ENCODE measurements at places on chromosomes 13 and 19.

- no peak for DNase-seq
Measured at GRCh38 chr19:45514376-45515051, 7.2 kb downstream of the VASP start.

DNA sequence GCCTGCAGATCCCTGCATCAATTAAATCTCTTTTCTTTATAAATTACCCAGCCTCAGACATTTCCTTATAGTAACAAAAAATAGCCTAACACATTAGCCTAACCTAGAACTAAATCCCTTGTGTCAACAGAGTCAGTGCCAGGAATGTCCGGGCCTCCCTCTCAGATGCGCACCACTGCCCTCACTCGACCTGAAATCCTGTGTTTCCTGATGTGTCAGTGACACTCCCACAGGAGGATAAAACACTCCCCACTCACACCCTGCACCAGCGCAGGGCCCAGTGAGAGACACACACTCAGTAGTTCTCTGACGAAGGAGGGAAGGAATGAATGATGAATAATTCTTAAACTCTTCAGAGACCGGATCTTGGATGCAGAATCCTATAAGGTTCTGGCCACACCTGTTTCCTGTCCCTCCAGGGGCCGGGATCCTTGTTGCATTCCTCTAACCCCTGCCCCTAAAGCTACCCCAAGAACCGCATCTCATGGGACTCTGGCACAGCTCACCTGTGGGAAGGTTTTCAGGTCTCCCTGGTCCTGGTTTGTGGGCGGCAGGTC is 3.1 kb downstream of the CEACAM3 start:
- no peak for DNase-seq

DNA sequence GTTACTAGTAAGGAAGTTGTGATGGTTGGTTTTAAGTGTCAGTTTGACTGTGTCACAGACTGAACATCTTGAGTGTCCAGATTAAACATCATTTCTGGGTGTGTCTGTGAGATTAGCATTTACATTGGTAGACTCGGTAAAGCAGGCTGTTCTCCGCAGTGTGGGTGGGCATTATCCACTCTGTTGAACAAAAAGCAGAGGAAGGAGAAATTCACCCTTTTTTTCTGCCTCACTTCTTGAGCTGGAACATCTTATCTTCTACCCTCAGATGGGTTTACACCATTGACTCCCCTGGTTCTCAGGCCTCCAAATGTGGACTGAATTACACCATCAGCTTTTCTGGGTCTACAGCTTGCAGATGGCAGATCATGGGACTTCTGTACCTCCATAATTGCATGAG is 63.7 kb upstream of the ZDHHC20 start:
- no peak for DNase-seq

GRCh38 chr13:31901985-31902384 is 129.6 kb upstream of the FRY start:
- DNase-seq: no peak

DNA sequence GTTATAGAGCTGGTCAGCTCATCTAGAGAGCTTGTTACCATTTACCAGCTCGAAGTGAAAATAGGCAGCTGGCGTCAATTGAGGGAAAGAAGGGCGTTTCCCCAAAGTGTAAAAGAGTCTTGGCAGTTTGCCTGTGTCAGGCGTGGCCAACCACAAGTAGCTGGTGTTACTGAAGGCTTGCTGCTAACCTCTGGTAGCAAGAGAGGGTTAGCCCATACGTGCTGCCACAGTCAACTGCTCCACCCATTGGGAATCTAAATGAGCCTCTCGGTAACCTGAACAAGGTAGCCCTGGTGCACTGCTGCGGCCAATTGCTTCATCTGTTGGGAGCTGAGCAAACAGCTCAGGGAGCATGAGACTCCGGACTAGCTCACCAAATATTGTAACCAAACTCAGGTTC is 314.9 kb upstream of the SLITRK5 start:
- DNase-seq: no peak

GRCh38 chr13:50574731-50575130 is 268.8 kb downstream of the DLEU7 start:
- no peak for DNase-seq

DNA sequence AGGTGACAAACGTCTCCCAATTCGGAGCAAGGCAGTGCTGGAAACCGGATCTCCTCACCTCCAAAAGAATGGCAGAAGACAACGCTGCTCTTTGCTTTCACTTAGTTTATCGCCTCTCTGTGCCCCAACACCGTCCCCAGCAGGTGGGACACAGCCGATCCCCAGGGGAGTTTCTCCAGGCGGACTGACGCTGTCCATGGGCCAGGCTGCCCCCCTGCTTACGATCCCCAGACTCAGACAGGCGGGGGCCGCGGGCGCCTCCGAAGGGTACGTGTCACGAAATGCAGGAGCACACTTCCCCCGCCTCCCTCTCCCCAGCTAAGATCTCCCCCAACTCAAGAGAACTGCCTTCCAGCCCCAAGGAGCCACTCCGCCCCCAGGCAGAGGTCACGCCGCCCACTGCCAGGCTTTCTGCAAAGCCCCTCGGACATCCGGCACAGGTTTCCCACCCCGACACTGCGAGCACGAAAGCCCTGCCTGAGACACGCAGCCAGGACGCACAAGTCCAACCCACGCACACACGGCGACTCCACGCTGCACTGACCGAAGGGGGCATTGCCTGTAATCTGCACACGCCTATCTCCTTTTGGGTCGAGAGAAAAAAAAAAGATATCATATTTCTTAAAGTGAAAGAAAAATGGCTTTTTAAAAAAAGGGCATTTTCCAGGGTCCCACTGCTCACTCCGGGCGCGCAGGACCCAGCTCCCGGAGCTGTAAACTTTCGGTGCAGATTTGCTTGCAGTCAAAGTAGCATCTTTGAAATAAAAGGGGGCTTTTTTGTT is 2.0 kb downstream of the SPRY2 start:
- DNase-seq: peak; percentile 3

GRCh38 chr13:40230833-40231266 is 435.6 kb downstream of the FOXO1 start:
- DNase-seq: no peak

DNA sequence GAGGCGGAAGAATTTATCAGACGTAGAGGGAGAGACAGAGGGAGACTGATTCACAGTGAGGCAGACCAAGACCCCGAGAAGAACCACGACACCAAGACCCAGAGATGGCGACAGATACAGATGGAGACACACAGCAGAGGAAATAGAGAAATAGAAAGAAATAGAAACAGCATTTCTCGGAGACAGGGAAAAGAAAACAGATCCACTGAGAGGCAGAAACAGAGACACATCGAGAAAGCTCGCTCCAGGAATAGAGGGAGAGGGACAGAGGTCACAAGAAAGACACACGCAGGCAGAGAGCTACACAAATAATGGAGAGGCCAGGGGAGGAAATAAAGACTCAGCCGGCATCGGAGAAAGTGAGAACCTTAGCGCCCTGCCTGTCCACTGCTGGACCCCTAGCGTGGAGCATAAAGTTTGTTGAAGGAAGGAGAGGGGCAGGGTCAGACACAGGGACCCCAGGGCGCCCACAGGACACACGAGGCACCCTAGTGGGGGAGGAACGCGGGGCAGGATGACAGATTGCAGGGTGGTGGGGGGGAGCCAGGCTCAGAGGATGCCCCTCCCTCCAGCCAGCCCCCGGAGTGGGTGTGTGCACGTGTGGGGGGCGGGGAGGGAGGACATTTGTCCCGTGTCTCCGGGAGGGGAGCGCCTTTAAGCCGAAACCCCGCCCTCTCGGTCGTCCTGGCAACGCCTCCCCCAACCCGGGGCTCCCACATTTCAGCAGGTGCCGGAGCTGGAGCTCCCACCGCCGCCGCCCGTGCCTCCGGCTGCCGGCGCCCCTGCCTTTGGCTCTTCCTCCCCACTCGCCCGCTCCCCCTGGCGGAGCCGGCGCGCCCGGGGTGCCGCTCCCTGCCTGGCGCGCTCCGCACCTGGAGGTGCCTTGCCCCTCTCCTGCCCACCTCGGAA is at the start of gene PRKCG:
TSS of gene PRKCG (plus strand) at position 716 of the 909 bp plus-strand sequence. CDS start 298 bp downstream, outside the sequence.
- no peak for DNase-seq

DNA sequence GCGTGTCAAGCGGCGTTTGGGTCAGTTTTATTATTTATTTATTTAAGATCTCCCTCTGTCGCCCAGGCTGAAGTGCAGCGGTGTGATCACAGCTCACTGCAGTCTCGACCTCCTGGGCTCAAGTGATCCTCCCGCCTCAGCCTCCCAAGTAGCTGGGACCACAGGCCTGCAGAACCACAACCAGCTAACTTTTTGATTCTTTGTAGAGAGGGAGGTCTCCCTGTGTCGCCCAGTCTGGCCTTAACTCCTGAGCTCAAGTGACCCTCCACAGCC is 713 bp downstream of the MRPS12 start:
- no peak for DNase-seq

- no peak for DNase-seq
Measured at GRCh38 chr13:33087091-33087490, 70.9 kb downstream of the KL start.

DNA sequence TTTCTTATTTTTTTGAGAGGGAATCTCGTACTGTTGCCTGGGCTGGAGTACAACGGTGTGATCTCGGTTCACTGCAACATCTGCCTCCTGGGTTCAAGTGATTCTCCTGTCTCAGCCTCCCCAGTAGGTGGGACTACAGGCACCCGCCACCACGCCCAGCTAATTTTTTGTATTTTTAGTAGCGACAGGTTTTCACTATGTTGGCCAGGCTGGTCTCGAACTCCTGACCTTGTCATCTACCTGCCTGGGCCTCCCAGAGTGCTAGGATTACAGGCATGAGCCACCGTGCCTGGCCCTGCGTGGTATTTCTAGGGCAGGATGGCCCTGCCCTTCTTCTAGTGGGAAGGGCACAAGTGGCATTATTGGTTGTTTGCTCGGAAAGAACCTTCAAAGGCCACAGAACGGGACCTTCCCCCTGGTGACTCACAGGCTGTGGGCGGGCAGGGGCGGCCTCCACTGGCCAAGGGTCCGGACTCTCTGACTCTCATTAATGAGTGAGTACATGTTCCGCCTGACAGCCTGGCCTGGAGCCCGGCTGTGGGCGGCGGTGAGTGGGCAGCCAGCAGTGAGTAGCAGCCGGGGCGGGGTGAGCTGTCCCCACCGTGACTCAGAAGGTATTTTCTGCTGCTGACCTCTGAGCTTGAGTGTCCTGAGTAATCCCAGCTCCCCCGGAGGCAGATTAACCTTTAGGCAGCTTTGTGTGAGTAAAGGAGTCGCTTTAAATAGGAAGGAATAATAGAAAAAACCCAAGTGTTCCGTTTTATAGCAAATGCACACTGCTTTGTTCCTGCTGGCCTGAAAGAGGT is 5.1 kb downstream of the DOT1L start:
- DNase-seq: peak; percentile 43

- no peak for DNase-seq
Measured at GRCh38 chr19:41849067-41849466, 4.2 kb downstream of the DMRTC2 start.

DNA sequence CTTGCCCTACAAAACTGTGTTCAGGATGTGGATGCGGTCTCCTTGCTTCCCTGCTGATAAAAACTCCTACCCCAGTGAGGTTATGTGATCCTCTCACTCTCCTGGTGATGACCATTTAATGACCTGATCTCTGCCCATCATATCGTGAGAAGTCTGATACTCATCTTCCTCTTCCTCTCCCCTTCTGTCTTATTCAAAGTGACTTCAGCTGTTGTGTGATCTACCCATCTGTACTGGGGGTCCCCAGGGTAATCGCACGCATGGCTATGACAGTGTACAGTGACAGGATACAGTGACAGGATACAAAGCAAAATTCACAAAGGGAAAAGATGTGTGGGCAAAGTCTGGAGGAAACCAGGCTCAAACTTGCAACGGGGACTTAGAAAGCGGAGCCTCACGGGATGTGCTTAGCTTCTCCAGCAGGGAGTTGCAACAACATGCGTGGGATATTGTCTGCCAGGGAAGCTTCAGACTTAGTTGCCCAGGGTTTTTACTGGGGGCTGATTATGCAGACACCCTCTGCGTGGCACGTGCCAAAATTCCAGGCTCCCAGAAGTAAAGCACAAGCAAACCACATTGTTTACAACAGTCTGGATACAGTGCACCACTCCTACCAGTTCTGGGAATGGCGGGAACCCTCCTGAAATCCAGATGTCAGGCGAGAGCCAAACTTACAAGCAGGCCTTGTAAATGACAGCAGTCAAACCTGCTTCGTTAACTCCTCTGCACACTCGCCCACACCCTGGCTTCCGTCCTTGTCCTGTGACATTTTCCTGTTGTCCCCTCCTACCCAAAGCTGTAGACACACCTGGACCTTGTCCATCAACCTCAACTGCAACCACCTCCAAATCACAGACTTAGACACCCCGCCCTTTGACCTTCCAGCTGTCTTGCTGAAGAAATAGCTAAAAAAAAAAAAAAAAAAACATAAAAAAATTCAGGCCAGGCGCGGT is 18.0 kb upstream of the GARRE1 start:
- DNase-seq: no peak

DNA sequence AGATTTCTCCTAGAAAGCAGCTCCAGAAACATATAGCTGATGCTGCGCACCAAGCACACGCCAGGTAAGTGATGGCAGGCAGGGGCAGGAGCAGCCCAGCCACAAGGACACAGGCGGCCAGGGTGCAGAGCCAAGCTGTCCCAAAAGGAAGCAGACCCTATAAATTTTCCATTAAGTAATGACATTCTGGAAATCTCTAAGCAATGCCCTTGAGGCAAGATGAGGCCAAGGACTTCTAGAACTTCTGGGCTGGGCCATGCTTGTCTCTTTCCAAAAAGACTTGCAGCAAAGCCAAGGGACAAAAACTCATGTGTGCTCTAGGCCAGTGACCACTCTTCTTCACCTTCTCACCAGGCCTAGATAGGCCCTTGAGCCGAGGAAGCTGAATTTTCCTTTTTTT is 42.2 kb upstream of the EPHX3 start:
- no peak for DNase-seq

- peak; percentile 57 for DNase-seq
Measured at GRCh38 chr13:40026741-40027140, 371.3 kb downstream of the COG6 start.

- no peak for DNase-seq
Measured at GRCh38 chr13:29125934-29126424, 305.8 kb downstream of the MTUS2 start.

DNA sequence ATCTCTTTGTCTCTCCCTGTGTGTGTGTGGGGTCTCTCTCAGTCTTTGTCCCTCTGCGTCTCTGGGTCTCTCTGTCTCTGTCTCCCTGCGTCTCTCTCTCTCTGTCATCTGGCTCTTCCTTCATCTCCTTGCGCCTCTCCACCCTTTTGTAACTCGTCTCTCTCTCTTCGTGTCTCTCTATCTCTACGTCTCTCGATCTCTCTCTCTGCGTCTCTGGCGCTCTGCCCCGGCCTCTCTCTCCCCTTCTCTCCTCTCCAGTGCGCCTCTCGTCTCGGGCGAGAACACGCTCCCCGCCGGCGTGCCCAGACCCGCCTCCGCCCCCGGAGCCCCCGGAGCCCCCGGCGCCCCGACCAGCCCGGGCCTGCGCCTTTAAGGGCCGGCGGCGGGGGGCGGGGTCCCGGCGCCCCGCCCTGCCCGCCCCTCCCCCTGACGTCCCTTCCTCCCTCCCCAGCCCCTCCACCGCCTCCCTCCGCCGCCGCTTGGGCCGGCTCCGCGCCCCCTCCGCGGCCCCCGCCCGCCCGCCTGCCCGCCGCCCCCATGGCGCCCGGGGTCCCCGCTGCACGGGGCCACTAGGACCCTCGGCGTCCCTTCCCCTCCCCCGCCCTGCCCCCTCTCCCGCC is at the start of gene MARK4:
TSS of gene MARK4 (plus strand) at position 440 of the 620 bp plus-strand sequence. CDS start 318 bp downstream, outside the sequence.
- DNase-seq: peak; percentile 61

Data from activated naive CD4-positive, alpha-beta T cell treated with anti-CD3 and anti-CD28 coated beads, Interleukin-2, amount 50 U/mL, for 72 hours (primary cell).